ENCODE measurements at places on chromosomes 11 and 22.

DNA sequence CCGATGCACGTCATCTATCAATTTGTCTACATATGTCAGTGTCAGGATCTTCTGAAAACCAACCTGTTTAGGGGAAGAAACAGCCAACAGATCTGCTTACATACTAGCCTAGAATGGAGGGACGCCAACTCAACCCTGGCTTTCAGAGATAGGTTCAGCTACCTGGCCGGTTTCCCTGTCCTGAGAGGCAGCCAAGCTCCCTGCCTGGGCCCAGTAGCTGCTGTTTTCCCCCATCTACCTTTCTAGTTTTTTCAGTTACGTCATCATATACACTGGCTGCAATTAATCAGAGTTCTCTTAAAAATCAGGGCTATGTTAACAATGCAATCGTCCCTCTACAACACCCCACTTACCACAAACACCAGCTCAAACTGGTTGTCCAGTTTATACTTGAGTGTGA, 1.0 kb downstream of the SRPRA start:
- DNase-seq: no peak

GRCh38 chr11:83502041-83502440, 215.9 kb upstream of the CCDC90B start:
- no peak for DNase-seq

- no peak for DNase-seq
These were observed 18.8 kb downstream of the MYEOV start for GRCh38 chr11:69312453-69313404.

DNA sequence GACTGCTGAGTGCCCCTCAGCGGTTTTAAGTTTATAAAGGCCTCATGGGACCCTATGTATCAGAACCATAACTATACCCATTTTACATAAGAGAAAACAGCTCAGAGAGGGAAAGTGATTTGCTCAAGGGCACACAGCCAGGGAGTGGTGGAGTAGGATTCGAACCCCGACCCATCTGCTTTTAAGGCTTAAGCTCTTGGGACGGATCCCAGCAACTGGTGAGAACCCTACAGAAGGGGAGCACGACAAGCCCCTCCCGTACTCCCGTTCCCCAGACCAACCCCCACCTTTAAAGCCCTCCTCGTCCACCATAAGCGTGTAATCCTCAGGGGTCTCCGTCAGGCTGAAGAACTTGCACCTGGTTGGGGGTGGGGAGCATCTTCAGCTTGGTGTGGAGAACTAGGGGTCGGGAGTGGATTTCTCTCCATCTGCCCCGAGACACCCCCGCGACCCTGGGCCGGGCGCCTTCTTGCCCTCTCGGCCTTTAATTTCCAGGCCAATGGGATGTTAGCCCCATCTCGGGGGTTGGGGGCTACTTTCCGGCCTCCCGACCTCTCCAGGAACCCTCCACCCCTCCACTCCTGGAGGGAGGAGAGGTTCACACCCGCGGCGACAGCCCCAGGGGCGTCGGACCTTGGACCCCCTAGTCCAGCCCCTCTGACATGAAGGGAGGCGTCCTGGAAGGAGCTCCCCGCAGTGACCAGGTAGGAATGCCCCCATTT, 725 bp downstream of the CASTOR1 start:
- no peak for DNase-seq

DNA sequence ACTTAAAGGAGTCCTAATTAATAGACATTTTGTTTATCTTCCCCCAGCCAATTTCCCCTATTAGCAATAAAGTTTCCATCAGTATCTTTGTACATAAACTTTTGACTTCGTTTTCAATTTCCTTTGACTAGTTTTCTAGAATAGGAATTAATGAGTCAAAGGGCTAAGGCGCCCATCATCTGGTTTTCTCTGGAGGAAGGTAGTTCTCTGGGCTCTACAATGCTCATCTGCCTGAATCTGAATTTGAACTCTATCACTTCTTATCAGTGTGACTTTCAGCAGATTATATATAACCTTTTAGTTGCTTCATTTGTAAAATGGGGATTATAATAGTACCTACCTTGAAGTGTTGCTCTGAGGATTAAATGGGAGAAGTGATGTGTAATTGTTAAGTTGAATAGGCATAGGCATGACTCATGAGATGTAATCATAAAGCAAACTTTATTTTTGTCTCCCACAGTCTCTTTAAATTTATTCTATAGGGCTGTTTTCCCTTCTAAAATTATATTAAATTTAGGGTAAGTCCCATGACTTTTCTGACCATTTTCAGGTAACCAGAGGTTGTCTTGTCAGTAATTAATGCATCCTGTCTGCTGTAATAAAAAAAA, 5.8 kb upstream of the TUB start:
- DNase-seq: no peak

DNA sequence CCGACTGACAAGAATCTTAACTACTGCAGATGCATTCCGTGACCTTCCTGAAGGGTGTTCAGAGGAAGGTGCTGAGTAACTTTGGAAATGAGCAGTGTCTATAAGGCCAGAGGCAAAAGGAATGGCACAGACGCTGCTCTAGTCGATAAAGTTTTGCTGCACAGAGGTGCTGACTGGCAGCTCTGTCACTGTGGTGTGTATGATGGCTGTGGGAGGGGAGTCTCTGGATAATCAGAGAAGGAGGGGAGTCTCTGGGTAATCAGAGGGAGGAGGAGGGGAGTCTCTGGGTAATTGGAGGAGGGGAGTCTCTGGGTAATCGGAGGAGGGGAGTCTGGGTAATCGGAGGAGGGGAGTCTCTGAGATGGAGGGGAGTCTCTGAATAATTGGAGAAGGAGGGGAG, 18.4 kb downstream of the PTDSS2 start:
- no peak for DNase-seq

DNA sequence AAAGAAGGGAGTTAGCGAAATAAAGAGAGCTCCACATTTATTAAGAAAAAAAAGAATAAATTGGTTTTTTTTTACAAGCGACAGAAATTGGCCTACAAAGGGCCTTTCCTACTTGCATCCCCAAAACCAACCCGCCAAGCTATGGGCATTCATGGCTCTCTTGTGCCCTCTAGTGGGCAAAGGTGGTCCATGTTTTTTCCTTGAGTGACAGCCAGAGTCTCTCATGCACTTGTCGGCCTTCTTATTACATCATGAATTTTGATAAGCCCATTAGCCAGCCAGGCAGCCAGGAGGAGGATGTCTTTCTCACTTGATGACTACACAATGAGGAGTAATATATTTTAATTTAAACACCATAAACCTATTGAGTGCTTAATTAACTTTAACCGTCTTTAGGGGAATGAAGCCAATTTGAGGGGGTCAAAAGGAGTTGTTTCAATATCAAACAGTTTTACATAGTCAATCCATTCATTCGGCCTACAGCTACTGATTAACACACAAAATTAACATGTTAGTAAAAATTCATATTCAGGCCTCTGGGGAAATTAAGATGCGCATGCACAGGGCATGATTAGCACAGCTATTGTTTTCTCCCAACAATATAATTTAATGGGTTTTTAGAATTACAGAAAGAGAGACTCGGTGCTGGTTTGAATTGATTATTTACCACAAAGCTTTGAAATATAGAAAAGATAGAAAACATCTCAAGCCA, 85.5 kb downstream of the RCN1 start:
- DNase-seq: peak; percentile 79

- DNase-seq: peak; percentile 27
These were observed 5.3 kb upstream of the OR52M1 start for GRCh38 chr11:4539603-4540219.

DNA sequence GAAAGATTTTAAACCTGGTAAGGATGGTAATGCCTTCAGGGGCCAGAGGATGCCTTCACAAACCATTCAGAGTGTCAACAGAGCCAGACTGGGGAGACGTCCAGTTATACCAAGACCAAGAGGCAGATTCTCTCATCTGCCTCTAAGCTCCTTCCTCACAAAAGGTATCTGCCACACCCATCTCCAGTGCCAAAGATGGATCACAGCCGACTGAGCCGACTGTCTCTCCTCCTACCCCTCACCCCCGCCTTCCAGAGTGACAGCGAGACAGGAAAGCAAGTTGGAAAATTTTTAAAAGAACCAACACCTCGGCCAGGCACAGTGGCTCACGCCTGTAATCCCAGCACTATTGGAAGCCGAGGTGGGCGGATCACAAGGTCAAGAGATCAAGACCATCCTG, 79.1 kb upstream of the AKIP1 start:
- DNase-seq: peak; percentile 21

DNA sequence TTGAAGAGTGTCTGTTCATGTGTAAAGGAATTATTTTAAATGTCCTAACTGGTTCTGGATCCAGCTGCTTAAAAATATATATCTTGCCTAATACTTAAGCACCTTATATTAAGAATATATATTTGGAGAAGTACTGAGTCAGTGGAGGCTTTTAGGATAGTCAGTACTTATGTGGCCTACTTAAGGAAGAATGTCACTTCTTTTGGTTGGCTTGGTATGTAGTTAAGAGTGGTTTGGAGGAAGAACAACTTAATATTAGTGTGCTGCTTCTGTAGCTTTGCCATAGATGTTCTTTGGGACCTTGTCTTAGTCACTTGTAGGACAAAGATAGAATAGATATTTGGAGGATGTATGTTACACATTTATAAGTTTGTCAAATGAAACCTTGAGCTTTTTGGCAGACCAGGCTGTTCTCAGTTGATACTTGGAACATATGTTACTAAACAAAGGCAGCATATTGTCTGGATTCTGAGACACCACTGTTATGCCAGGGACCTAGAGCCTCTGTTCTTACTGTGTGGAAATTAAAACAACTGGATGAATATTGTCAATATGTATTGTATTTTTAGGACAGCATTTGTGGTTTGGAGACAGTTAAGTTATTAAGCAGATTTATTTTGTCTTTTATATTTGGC, 4.9 kb downstream of the HIPK3 start:
- DNase-seq: no peak

DNA sequence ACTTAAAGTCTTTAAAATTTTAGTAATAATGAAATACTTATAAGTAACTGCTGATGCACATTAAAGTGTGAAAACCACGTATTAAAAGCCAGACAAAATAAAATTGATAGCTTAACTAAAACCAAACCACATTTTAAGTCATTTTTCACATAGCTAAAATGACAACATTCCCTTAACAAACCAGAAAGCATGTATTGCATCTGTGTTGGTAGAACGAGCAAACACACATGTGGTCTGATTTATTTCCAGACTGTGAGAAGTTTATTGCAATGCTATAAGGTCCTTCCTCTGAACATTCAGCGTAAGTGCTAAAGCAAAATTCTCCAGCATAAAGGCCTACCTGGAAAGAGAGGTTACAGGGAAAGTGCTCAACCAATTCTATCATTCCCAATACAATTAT, 57.8 kb downstream of the ARHGAP20 start:
- no peak for DNase-seq

DNA sequence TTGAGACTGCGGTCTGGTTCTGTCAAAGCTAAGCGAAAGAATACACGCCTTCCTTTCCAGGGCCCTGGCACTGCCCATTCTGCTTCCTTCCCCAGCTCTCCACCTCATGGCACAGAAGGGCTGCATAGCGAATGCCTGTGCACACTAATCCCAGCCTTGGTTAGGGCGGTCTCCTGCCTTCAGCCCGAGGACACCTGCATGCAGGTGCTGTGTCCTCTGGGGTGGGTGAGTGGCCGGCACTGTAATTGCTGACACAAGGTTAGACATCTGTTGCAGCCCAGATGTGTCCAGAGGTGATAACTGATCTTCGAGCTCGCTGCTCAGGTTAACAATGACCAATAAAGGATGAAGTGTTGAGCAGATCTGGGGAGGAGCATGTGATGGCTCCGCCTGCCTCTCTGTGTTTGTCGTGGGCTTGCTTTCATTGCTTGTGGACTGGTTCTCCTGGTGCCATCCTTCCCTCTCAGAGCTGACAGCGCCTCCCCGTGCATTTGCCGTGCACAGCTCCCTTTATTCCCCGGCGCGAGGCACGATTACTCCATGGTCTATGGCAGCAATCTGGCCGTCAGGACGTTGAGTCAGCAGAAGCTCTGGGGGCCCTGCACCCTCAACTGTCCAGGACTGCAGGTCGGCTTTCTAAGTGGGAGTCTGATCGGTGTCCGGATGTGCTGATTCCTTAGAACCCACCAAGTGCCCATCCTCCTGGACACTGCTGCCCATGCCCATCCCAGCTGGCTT, 1088.2 kb downstream of the BRD1 start:
- DNase-seq: no peak

DNA sequence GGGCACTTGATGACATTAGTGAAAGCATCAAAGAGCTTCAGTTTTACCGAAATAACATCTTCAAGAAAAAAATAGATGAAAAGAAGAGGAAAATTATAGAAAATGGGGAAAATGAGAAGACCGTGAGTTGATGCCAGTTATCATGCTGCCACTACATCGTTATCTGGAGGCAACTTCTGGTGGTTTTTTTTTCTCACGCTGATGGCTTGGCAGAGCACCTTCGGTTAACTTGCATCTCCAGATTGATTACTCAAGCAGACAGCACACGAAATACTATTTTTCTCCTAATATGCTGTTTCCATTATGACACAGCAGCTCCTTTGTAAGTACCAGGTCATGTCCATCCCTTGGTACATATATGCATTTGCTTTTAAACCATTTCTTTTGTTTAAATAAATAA, 10.6 kb downstream of the REXO2 start:
- no peak for DNase-seq

GRCh38 chr11:63914896-63915691, 1.9 kb downstream of the RCOR2 start:
- DNase-seq: peak; percentile 59

GRCh38 chr11:65726660-65727059, 6.1 kb upstream of the RNASEH2C start:
- DNase-seq: no peak

DNA sequence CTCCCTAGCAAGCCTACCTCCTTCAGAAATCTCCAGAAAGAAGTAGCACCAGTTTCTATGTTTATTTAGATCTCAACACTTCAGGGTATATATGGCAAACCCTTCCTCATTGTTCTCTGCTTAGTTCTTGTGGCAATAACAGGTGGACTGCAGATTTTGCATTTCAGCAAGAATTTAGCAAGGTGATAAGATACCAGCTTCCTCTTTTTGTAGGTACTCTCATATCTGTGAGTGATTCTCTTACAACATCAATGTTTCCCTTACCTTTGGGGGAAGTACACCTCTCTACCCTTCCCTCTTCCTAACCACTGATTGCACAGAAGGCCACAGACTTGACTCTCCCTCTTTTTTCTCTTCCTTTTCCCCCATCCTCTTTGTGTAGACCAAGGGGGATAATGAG, 230.9 kb upstream of the SESN3 start:
- DNase-seq: no peak

GRCh38 chr11:61480261-61480993, 28.1 kb upstream of the LRRC10B start:
- DNase-seq: no peak

DNA sequence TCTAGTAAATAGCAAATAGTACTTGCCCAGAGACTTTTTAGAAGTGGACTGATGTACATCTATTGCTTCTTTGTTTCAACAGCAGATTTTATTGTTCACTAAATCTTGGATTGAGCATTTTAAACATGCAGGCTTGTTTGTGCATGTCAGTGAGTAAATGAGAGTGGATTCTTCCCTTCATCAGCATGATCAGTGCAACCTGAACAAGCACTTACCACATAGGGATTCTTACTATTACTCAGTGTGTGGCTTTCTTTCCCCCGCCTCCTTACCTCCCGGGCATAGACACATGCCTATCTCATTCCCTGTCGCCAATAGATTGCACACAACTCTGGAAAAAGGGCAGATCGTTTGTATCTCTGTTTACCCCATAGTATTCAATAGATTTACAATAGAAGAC, 197.5 kb downstream of the C11orf87 start:
- DNase-seq: no peak

Measured in WERI-Rb-1 (cell line).